ENCODE measurements at places on chromosomes 7 and 10. TPM values are rescaled to one million over a fixed set of nuclear protein-coding genes. Genes with fewer than 3 reads are reported as not detected.

GRCh38 chr10:117653170-117653515, 110.6 kb downstream of the EMX2 start:
- peak; percentile 68 for DNase-seq

- no peak for DNase-seq
Measured at GRCh38 chr7:87300756-87301155, 44.7 kb upstream of the CROT start.

GRCh38 chr7:74083928-74084721, 521 bp downstream of the LIMK1 start:
- DNase-seq: no peak

- no peak for DNase-seq
Measured at GRCh38 chr7:99997545-99998137, 17.8 kb upstream of the ZKSCAN1 start.

- no peak for DNase-seq
Measured at GRCh38 chr10:34206078-34206934, 608.8 kb downstream of the PARD3 start.

GRCh38 chr7:452791-453455, 66.7 kb downstream of the PDGFA start:
- no peak for DNase-seq

DNA sequence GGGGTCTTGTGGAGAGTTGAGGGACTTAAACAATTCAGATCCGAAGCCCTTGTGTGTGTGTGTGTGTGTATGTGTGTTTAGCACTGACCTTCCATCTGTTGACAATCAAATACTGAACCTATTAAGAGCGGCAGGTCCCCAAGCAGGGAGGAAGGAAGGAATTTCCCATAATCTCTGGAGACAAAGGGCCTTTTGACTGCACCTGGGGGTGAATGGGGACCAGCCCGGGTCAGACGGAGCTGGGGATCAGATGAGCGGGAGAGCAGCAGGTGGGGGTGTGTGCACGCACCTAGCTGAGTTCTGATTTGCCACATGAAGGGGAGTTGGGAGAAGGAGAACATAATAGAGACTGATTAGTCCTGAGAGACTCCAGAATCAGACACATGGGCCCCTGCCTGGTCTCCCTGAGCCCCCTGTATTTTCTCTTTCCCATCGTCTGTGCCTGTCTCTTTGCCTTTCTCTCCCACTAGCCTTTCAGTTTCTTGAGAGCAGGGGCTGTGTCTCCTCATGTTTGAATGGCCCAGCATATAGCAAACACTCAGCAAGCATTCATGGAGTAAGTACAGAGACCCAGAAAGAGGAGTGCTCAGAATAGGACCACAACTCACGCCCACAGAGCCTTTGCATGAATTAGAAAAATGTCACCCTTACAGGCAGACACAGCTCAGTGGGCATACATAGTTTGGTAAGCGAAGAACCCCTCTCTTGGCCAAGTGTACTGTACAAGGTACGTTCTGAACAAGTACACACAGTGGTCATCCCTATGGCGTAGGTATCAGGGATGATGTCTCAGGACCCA, 288.3 kb upstream of the HABP2 start:
- DNase-seq: no peak

DNA sequence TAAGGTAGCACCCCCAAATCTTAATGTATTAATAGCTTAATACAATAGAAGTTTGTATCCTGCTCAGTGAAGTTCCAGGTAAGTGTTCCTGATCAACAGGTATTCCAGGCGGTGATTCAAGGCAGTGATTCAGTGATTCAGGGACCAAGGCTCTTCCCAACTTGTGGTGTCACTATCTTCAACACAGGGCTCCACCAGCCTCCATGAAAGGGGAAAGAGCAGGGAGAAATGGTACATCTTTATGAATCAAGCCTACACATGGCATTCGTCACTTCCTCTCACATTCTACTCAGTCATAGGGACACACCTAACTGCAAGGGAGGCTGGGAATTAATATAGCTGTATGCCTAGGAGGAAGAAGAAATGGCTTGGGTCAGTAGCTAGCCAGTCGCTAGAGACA, 5.1 kb downstream of the GOLGA7B start:
- no peak for DNase-seq

GRCh38 chr7:133434246-133434865, 181.5 kb downstream of the EXOC4 start:
- peak; percentile 45 for DNase-seq

DNA sequence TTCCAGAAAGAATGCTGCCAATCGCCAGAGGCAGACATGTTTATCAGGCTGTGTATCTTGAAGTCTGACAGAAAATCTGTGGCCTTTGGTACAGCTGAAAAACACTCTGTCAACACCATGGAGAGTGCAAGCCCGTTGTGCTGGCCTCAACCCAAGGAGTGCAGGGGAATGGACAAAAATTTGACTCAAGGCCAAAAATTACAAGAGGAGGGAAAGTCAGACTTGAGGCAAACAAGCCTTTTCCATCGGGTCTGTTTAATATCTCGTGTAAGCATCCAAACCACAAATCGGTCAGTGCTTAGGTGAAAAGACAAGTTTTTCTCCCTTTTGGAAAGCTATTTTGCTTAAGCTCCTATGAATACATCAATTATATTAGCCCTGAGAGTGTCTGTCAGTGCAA, 305.3 kb upstream of the NFE2L3 start:
- no peak for DNase-seq

DNA sequence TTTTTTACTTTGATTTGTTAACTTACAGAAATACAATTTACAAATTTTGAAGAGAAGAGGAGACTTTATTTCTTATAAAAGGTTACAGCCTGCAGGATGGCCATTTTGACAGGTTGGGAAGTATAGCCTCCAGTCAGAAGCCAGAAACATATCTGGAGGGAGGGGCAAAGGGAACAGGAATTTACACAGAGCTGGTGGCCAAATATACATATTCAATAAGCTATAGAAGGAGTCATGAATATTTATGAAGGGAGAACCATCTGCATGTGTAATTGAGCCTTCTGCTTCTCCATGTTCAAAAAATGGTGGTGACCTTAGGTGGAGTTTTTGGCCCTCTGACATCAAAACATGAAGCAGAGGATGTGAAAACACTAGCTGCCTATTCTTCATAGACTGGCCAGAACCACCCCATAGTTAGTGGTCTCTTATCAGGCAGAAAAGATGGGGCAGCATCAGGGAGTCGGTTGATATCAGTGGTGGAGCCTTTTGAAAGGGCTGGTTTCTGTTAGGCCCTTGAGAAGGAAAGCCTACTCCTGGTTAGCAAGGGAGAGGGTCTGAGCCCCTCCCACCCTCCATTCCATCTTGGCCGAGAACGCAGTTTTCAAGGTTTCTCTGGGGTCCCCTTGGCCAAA, 57.2 kb downstream of the ENTPD1 start:
- DNase-seq: no peak

DNA sequence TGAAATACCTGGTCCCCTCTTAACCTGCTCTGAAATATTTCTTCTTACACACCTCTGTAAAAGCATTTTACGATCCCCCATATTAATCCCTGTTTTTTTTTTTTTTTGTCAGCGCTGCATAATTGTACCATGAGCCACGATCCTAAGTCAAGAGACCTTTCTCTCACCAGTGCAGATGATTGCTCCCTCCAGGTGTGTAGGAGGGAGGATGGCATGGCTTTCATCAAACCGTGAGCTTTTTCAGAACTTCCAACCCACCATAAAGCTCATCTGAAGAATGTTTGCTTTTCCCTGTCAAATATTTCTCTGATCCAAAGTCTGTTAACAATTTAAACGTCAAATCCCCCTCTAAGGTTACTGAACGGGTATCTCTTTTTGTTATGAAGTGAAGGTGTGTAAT, 28.2 kb upstream of the SEPHS1 start:
- DNase-seq: no peak

DNA sequence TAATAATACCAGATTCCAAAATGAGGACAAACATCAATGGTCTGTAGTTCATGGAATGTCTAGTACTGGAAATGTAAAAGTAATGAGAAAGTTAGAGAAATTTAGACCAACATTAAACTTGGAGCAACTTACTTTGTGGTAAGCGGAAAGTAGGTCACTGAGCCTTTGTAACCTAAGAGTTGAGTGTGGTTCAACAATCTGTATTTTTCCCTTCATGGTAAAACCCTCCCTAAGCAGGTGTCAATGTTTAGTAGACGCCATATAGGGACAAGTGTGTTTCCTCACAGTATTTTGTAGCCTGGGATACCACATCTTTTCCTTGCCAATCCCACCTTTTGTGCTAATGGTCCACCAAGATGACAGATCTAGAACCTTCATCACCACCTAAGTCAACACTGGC, 67.3 kb upstream of the RSU1 start:
- no peak for DNase-seq

DNA sequence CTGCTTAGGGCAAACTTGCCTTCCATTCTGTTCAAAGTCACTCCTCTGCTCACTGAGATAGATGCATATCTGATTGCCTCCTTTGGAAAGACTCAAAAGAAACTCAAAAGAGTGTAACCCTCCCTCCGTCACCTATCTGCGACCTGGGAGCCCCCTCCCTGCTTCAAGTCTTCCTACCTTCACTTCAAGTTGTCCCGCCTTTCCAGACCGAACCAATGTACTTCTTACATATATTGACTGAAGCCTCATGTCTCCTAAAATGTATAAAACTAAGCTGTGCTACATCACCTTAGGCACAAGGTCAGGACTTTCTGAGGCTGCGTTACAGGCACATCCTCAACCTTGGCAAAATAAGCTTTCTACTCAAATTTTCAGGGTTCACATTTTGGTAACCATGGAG, 77.4 kb upstream of the C1GALT1 start:
- no peak for DNase-seq

DNA sequence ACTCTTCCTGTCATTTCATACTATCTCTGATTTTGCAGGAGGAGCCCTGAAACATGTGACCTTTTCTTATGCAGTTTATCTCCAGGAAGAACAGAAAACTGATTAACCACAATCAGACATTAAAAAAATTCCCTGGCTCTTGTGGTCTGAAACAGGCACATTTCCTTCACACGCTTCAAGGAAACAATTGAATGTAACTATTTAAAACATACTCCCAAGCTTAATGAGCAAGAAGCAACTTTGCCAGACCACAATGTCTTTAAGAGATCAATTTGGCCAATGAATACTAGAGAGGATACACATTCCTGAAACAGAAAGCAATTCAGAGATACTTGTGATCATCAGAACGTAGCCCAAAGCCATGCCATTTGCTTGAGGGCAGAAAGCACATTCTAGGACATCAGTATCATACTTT, 65.8 kb downstream of the PIP4K2A start:
- DNase-seq: no peak

- no peak for DNase-seq
Measured at GRCh38 chr10:101601541-101601940, 13.4 kb downstream of the DPCD start.

DNA sequence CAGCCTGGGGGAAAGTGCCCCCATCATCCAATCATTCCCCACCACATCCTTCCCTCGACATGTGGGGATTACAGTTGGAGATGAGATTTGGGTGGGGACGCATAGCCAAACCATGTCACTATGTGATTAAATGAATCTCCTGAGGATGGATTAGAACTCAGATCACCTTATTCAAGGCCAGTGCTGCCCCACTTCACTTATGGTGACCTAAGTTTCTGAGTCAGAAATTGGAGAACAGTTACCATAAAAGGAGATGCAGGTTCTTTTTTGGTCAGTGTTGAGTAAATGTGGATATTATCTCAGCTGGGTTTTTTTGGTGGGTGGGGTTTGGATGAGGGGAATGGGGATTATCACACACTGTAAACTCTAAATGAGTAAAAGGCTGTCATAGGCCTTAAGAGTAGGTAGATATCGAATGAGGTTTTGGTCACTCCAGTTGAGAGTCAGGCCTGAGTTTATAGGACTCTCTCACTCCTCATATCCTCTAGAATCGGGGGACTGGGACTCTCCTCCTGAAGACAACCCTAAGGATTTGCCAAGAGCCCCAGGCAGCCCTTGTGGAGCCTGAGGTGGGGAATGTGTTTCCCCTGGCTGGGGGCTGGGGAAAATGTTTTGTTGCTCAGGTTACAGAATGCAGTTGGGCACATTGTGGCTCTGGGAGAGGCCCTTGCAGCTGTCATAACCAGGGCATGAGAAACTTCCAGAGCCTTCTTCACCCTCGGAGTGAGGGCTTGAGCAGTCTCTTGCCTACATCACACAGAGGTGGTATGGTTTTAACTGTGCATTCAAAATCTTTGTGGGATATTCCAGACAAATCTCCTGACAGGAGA, 213.0 kb downstream of the BAMBI start:
- DNase-seq: no peak

- no peak for DNase-seq
Measured at GRCh38 chr10:93994438-93994801, 689 bp downstream of the PLCE1 start.

GRCh38 chr7:99766484-99767099, 17.4 kb downstream of the CYP3A4 start:
- no peak for DNase-seq

DNA sequence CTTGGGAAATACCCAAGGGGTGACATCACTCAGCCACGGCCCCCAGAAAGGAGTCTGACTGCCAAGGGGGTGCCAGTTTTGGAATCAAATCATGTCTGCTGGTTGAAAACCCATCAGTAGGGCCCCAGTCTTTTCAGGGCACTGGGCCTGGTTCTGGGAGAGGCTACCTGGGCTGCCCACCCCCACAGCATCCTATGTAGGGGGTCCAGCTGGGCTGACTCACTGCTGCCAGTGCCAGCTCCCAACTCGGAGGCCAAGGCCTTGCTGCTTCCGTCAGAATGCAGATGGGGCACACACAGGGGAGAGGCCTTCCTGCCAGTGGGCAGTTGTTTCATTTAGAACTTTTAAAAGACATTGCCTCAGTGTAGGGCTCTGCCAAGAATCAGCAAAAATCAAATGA, 39.5 kb upstream of the DMBT1 start:
- no peak for DNase-seq

DNA sequence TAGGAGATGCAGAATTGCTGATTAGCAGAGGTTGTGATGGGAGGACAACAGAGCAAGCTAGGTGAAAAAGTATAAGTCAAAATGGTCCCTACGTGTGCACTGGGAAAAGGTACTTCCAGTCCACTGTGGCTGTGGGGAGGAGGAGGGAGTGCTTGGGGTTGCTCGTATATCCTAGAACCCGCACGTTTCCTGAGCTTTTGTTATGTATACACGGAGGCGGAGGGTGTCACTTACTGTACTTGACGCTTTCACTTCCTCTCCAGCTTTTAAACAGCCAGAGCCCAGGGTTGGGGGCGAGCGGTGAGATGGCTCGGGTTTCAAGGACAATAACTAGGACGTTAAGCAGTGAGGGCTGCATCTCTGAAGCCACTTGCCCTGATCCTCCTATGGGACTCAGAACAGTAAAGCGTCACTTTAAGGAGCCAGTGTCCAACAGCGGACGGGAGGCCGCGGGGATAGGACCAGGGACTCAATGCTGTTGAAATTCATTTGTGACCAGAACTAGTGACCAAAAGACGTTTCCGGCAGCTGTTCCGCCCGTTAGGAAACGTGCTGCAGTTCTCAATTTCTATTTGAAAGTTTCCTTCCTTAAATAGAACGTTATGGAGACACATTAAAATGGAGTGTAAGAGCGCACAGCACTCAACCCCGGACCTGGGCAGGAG, 985 bp upstream of the ETV1 start:
- DNase-seq: peak; percentile 56

GRCh38 chr7:19648791-19649190, 60.0 kb downstream of the POLR1F start:
- DNase-seq: no peak

Gene GIMAP1
- not detected for total RNA-seq

Gene TRPV6
- not detected for total RNA-seq

Gene TRPV5
- not detected for total RNA-seq

Gene OR13A1
- total RNA-seq: not detected

Gene SH2B2
- total RNA-seq: 3.3 TPM

Gene TBL2
- 70.5 TPM for total RNA-seq

Gene MMRN2
- total RNA-seq: 0.37 TPM

Gene ARMC3
- not detected for total RNA-seq

Gene TRIM24
- total RNA-seq: 10.6 TPM

Gene TFPI2
- 998 TPM for total RNA-seq

Gene SHH
- 7.9 TPM for total RNA-seq

Gene CDH23
- under 0.01 TPM for total RNA-seq

Gene GPR26
- not detected for total RNA-seq

Gene MET
- 80.5 TPM for total RNA-seq
